Activated T-helper 1 cell treated with anti-CD3 and anti-CD28 coated beads, Interleukin-12 subunit alpha, Interleukin-12 subunit beta, Interleukin-2, Interleukin-4 antibody, amounts not matched to agents 30 ng/mL and 10 ng/mL and 1 ng/mL, durations not matched to agents 14 hours and 24 hours and 36 hours (primary cell): ENCODE measurements at places on chromosomes 3 and 15. TPM values are rescaled to one million over a fixed set of nuclear protein-coding genes. Genes with fewer than 3 reads are reported as not detected.

- no peak overlapping the region for H3K4me3 ChIP-seq
- H3K27me3 ChIP-seq = no peaks in the 10 kb centered on the region
- H3K36me3 ChIP-seq = peaks cover 37% of the 10 kb centered on the region
- DNase-seq = no peak
- peaks cover 66% of the 10 kb centered on the region for H3K4me1 ChIP-seq
These were observed 130.6 kb downstream of the MBNL1 start for GRCh38 chr3:152399374-152399773.

GRCh38 chr15:100616700-100617099, 14.3 kb downstream of the ASB7 start:
- H3K36me3 ChIP-seq = peaks cover 41% of the 10 kb centered on the region
- H3K4me1 ChIP-seq = peaks cover 20% of the 10 kb centered on the region
- no peak overlapping the region for H3K27ac ChIP-seq
- no peak overlapping the region for H3K4me3 ChIP-seq

GRCh38 chr3:44576613-44577012, 8.2 kb upstream of the ZNF660 start:
- no peaks in the 10 kb centered on the region for H3K27me3 ChIP-seq
- H3K4me3 ChIP-seq = no peak overlapping the region
- H3K27ac ChIP-seq = no peak overlapping the region
- no peaks in the 10 kb centered on the region for H3K36me3 ChIP-seq
- no peaks in the 10 kb centered on the region for H3K4me1 ChIP-seq

- H3K27me3 ChIP-seq = peaks cover 7% of the 10 kb centered on the region
- no peaks in the 10 kb centered on the region for H3K36me3 ChIP-seq
- no peaks in the 10 kb centered on the region for H3K4me1 ChIP-seq
- H3K4me3 ChIP-seq = no peak overlapping the region
- H3K27ac ChIP-seq = no peak overlapping the region
These were observed 28.9 kb downstream of the LINGO1 start for GRCh38 chr15:77603611-77604336.

DNA sequence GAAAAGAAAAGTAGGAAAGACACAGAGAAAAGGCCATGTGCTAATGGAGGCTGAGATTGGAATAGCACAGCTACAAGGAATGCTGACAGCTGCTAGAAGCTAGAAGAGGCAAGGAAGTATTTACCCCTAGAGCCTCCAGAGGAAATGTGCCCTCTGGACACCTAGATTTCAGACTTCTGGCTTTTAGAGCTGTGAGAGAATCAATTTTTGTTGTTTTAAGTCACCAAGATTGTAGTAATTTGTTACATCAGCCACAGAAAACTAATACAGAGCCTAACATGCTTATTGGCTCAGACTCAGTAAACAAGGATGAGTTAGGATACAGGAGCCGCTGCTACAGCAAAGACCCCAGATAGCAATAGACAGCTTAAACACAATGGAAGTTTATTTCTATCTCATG, 33.1 kb upstream of the GLCE start:
- peaks cover 7% of the 10 kb centered on the region for H3K4me1 ChIP-seq
- no peaks in the 10 kb centered on the region for H3K36me3 ChIP-seq
- no peak overlapping the region for H3K27ac ChIP-seq
- DNase-seq = no peak
- H3K27me3 ChIP-seq = no peaks in the 10 kb centered on the region

- no peaks in the 10 kb centered on the region for H3K36me3 ChIP-seq
- no peak for DNase-seq
- no peak overlapping the region for H3K27ac ChIP-seq
- H3K4me1 ChIP-seq = no peaks in the 10 kb centered on the region
These were observed 252.2 kb upstream of the IGF1R start for GRCh38 chr15:98395974-98396610.

DNA sequence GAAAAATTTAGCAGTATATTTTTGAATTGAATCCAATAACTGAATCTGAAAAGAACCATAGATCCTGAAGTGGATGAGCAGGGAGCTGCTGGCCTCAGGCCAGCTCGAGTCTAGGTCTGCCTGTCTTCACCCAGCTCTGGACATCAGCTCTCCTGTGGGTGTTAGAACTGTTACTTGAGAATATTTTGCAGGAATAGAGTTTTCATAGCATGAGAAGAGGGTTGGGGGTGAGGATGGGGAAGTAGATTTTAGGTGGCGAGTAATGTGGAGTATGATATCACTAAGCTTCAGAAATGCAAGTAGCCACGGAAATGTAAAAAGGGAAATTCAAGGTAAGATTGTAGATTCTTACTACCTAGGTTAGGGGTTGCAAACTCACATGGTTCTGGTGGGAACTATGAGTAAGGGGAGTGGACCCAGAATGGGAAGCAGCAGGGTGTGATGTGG, 6.2 kb downstream of the RAB8B start:
- no peaks in the 10 kb centered on the region for H3K27me3 ChIP-seq
- peak overlapping the region; percentile 41 for H3K27ac ChIP-seq
- peak overlapping the region; percentile 47 for H3K4me3 ChIP-seq
- H3K36me3 ChIP-seq = peaks cover 42% of the 10 kb centered on the region
- no peak for DNase-seq

DNA sequence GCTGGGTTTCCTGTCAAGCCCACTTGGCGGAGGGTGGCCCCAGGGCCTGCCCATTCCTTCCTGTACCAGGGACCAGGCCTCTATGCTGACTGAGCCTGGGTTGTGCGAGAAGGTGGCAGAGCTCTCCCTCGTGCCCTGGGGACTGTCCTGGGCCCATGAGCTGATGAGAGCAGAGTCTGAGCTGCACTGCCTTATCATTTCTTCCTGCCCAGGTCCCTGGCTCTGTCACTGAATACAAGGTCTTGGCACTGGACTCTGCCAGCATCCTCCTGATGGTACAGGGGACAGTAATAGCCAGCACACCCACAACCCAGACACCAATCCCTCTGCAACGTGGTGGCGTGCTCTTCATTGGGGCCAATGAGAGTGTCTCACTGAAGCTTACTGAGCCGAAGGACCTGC, 7.5 kb downstream of the MPI start:
- peaks cover 33% of the 10 kb centered on the region for H3K36me3 ChIP-seq
- no peak overlapping the region for H3K27ac ChIP-seq
- H3K4me3 ChIP-seq = no peak overlapping the region
- peaks cover 39% of the 10 kb centered on the region for H3K4me1 ChIP-seq

DNA sequence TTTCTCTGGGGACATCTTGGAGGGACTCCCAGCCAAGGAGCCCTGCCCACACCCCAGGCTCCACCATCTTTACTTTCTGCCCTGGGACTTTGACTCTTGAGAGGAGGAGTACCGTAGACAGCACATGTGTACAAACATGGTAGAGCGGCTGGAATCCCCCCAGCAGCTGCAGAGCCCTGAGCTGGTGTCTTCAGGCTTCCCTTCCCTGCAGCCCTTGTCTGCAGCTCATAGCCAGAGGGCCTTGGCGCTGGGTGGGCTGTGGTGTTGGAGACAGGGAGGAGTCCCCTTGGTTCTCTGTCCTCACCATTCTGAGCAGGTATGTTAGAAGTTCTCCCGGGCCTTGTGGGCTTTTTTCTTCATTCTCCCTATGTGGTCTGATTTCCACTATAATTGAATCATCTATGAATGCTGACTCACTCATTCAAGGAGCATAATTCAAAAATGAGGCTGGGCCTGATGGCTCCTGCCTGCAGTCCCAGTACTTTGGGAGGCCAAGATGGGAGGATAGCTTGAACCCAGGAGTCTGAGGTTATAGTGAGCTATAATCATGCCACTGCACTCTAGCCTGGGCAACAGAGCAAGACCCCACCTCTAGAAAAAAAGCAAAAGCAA, 97.8 kb upstream of the MEF2A start:
- H3K36me3 ChIP-seq = no peaks in the 10 kb centered on the region
- H3K27me3 ChIP-seq = peaks cover 13% of the 10 kb centered on the region
- H3K27ac ChIP-seq = no peak overlapping the region
- H3K4me1 ChIP-seq = peaks cover 5% of the 10 kb centered on the region
- DNase-seq = no peak

GRCh38 chr3:51393134-51393495, 2.0 kb downstream of the RBM15B start:
- H3K36me3 ChIP-seq = peaks cover 43% of the 10 kb centered on the region
- no peak for DNase-seq
- no peaks in the 10 kb centered on the region for H3K27me3 ChIP-seq
- H3K4me3 ChIP-seq = peak overlapping the region; percentile 85
- peaks cover 58% of the 10 kb centered on the region for H3K4me1 ChIP-seq

GRCh38 chr15:75661756-75662140, 14.0 kb downstream of the SNX33 start:
- H3K4me3 ChIP-seq = no peak overlapping the region
- H3K4me1 ChIP-seq = no peaks in the 10 kb centered on the region
- no peaks in the 10 kb centered on the region for H3K36me3 ChIP-seq
- no peak for DNase-seq

DNA sequence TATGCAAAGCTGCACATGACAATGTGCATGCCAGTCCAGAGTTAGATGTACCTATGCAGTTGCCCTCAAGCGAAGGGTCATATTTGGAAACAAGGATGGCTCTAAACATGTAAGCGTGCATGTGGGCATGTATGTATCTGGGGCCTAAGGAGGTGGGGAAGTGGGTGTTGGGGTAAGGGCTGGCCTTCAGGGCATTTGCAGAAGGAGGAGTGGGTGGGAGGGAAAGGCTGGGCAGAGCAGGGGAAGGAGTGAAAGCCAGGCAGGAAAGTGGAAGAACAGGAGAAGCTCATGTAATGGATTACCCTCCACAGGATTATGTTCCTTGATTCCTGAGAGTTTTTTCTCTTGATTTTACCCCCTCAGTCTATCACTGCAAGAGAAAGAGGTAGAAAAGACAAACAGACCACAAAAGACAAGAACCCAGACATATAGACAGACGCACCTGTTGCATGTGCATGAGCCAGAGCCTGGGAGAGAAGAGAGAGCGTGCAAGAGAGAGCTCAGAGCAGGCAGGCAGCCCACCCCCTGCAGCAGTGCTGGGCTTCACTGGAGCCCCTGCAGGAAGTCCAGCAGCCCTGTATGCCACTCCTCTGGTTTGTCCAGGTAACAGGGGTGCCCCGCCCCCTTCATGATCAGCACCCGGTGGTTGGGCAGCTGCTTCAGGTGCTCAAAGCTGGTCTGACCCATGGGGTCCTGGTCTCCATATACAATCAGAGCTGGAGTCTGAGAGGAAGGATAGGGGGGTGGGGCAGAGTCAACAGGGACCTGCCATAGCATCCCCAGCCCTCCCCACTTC, 1.8 kb upstream of the PCBP4 start:
- H3K4me1 ChIP-seq = peaks cover 12% of the 10 kb centered on the region
- H3K4me3 ChIP-seq = peak overlapping the region; percentile 83
- H3K27ac ChIP-seq = peak overlapping the region; percentile 52
- DNase-seq = no peak
- peaks cover 7% of the 10 kb centered on the region for H3K36me3 ChIP-seq

DNA sequence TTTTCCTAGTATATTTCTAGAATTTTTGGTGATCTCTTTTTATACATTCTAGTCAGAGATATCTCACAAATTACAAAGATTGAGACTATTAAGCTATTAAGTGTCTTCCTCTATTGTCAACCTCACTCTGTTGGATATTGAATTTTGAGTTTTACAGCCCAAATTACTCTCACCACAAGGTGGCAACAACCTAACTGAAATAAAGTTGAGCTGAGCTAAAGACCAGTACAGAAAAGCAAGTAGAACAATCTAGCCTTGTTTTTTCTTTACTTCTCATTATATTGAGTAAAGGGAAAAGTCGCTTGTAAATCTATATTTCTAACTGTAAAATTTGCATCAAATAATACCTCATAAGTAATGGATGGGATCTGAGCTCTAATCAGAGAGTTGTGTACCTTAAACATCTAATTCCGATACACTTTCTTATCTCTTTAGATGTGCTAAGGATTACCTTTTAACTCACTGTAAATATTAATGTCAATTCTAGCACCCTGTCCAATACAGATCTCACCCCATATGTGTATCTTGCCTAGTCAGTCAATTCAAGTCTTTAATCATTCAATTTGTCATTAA, 13.6 kb upstream of the COMMD2 start:
- DNase-seq = no peak
- no peaks in the 10 kb centered on the region for H3K36me3 ChIP-seq
- H3K27me3 ChIP-seq = peaks cover 17% of the 10 kb centered on the region

- DNase-seq = peak; percentile 62
- peak overlapping the region; percentile 79 for H3K4me3 ChIP-seq
- peak overlapping the region; percentile 75 for H3K27ac ChIP-seq
- no peaks in the 10 kb centered on the region for H3K27me3 ChIP-seq
These were observed 2.6 kb upstream of the APEH start for GRCh38 chr3:49671291-49672288.

- no peak for DNase-seq
- H3K36me3 ChIP-seq = no peaks in the 10 kb centered on the region
- H3K27ac ChIP-seq = no peak overlapping the region
These were observed 363.5 kb upstream of the NECTIN3 start for GRCh38 chr3:110708156-110708555.

DNA sequence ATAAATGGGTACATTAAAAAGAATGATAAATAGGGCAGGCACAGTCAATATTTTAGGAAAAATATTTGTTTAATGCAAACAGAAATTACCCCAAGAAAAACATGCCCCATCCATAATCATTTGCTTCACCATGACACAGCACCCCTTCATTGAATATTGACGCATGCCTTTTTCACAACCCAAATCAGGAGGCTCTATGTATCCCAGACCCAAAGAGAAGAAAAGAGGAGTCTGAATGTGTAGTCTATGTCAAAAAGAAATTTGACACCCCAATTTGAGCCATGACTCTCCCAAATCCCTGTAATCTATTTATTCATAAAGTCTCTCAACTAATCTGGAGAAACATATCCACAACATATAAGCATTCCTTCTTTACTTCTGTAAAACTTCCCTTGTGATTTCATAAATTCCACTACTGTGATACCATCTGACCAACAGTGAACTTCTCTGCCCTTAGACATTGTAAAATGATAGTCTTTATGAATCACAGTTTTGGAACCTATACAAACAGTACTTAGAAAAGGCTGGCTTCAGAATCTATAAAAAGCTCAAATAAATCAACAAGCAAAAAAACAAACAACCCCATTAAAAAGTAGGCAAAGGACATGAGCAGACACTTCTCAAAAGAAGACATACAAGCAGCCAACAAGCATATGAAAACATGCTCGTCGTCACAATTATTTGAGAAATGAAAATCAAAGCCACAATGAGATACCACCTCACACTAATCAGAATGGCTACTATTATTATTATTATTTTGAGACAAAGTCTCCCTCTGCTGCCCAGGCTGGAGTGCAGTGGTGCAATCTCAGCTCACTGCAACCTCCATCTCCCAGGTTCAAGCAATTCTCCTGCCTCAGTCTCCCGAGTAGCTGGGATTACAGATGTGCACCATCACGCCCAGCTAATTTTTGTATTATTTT, 53.4 kb upstream of the XRN1 start:
- H3K4me3 ChIP-seq = no peak overlapping the region
- no peak overlapping the region for H3K27ac ChIP-seq
- peaks cover 22% of the 10 kb centered on the region for H3K4me1 ChIP-seq
- DNase-seq = no peak

GRCh38 chr15:59296181-59296617, 76.5 kb downstream of the MYO1E start:
- no peak overlapping the region for H3K27ac ChIP-seq
- peaks cover 12% of the 10 kb centered on the region for H3K27me3 ChIP-seq
- H3K36me3 ChIP-seq = peaks cover 9% of the 10 kb centered on the region
- peaks cover 48% of the 10 kb centered on the region for H3K4me1 ChIP-seq

EFCC1 gene
- total RNA-seq = 0.21 and 0.22 TPM in 2 replicates

GOLGA8A gene
- total RNA-seq = 264 and 275 TPM in 2 replicates

GOLGA6L9 gene
- 1.2 and 1.8 TPM in 2 replicates for total RNA-seq

KIF7 gene
- 2.4 and 2.7 TPM in 2 replicates for total RNA-seq

CHRFAM7A gene
- total RNA-seq = not detected in 2 replicates

ICE2 gene
- 51.9 and 56.1 TPM in 2 replicates for total RNA-seq

CFAP91 gene
- total RNA-seq = 0.24 TPM in 1 of 2 replicates, not detected in the other

KCNAB1 gene
- not detected in 2 replicates for total RNA-seq

NR1I2 gene
- 0.13 TPM in 1 of 2 replicates, not detected in the other for total RNA-seq

HRG gene
- not detected in 2 replicates for total RNA-seq
